Activated CD4-positive, alpha-beta memory T cell treated with anti-CD3 and anti-CD28 coated beads for 36 hours (primary cell): ENCODE measurements at places on chromosomes 11 and 22.

GRCh38 chr11:94650756-94651155 lies 83.6 kb downstream of the PIWIL4 start:
- H3K4me1 ChIP-seq, result no peaks in the 10 kb centered on the region
- H3K27me3 ChIP-seq, result peaks cover 2% of the 10 kb centered on the region
- H3K27ac ChIP-seq, result no peak overlapping the region

- H3K4me1 ChIP-seq, result no peaks in the 10 kb centered on the region
- no peak overlapping the region for H3K4me3 ChIP-seq
- no peak for DNase-seq
- no peaks in the 10 kb centered on the region for H3K27me3 ChIP-seq
- H3K27ac ChIP-seq, result no peak overlapping the region
Measured at GRCh38 chr11:16012125-16012751, 344.1 kb downstream of the SOX6 start.

GRCh38 chr22:33272180-33272579 lies 214.0 kb upstream of the SYN3 start:
- no peak for DNase-seq
- H3K27ac ChIP-seq, result no peak overlapping the region
- H3K27me3 ChIP-seq, result no peaks in the 10 kb centered on the region
- no peak overlapping the region for H3K4me3 ChIP-seq
- H3K36me3 ChIP-seq, result no peaks in the 10 kb centered on the region
- H3K4me1 ChIP-seq, result no peaks in the 10 kb centered on the region

- no peaks in the 10 kb centered on the region for H3K4me1 ChIP-seq
- H3K27me3 ChIP-seq, result no peaks in the 10 kb centered on the region
- no peak overlapping the region for H3K27ac ChIP-seq
- no peak for DNase-seq
- no peaks in the 10 kb centered on the region for H3K36me3 ChIP-seq
Measured at GRCh38 chr11:77167791-77168190, 39.7 kb downstream of the MYO7A start.

- peak overlapping the region; percentile 97 for H3K27ac ChIP-seq
- peak overlapping the region; percentile 86 for H3K4me3 ChIP-seq
- peaks cover 26% of the 10 kb centered on the region for H3K36me3 ChIP-seq
- H3K27me3 ChIP-seq, result no peaks in the 10 kb centered on the region
Measured at GRCh38 chr11:71929491-71929890, 645 bp downstream of the RNF121 start.

GRCh38 chr22:22019659-22020424 lies 37.3 kb upstream of the TOP3B start:
- DNase-seq, result no peak
- no peaks in the 10 kb centered on the region for H3K4me1 ChIP-seq
- H3K4me3 ChIP-seq, result no peak overlapping the region

GRCh38 chr11:62457478-62457877 lies 38.6 kb downstream of the SCGB1A1 start:
- H3K4me1 ChIP-seq, result no peaks in the 10 kb centered on the region
- no peaks in the 10 kb centered on the region for H3K36me3 ChIP-seq
- no peak for DNase-seq
- H3K4me3 ChIP-seq, result no peak overlapping the region
- no peaks in the 10 kb centered on the region for H3K27me3 ChIP-seq

DNA sequence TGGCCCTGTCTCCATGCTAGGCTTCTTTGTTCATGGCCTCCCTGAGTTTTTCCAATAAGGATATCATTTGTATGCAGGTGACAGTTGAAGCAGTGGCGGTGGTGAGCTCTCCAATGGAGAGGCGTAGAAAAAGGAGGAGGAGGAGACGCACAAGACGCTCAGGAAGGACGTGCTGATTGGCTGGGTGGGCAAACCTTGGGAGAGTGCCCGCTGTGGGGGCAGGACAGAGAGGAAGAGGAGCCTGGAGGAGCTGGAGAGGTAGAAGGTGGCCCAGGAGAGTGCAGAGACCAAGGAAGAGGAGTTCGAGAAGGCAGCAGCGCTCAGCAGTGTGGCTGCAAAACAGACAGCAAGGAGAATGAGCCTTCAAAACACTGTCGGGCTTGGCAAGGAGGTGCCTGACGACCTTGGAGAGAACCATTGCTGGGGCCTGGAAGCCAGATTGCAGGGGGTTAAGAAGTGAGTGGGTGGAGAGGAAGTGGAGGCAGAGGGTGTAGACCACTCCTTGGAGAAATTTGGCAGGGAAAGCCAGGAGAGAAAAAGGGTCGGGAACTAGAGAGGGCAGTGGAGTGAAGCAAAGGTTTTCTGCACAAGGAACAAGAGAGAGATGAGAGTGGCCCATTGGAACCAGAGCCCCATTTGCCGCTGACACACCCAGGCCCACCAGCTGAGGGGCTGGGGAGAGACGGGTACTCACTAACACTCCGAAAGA lies 7.5 kb downstream of the CLCF1 start:
- H3K27me3 ChIP-seq, result no peaks in the 10 kb centered on the region
- H3K36me3 ChIP-seq, result no peaks in the 10 kb centered on the region
- no peak for DNase-seq
- H3K4me3 ChIP-seq, result no peak overlapping the region
- H3K4me1 ChIP-seq, result peaks cover 51% of the 10 kb centered on the region

GRCh38 chr11:68372114-68372513 lies 59.7 kb downstream of the LRP5 start:
- peaks cover 3% of the 10 kb centered on the region for H3K27me3 ChIP-seq
- no peak for DNase-seq
- no peaks in the 10 kb centered on the region for H3K36me3 ChIP-seq
- H3K4me1 ChIP-seq, result no peaks in the 10 kb centered on the region

DNA sequence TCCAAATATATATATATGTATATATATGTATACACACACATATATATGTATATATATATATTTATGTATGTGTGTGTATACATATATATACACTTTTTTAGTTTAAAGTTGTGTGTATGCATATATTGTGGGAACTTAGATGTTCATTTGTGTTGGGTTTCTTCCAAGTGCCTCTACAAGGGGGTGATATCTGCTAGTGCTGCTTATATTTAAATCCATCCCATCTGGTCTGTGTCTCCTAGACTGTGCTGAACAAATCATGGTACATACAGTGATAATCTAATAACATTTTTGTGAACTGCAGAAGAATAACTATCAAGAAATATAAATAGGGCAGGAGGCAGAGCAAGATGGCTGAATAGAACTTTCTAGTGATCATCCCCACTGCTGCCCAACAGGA lies 696.4 kb downstream of the LRRC4C start:
- no peaks in the 10 kb centered on the region for H3K27me3 ChIP-seq
- no peak overlapping the region for H3K27ac ChIP-seq
- no peaks in the 10 kb centered on the region for H3K4me1 ChIP-seq

DNA sequence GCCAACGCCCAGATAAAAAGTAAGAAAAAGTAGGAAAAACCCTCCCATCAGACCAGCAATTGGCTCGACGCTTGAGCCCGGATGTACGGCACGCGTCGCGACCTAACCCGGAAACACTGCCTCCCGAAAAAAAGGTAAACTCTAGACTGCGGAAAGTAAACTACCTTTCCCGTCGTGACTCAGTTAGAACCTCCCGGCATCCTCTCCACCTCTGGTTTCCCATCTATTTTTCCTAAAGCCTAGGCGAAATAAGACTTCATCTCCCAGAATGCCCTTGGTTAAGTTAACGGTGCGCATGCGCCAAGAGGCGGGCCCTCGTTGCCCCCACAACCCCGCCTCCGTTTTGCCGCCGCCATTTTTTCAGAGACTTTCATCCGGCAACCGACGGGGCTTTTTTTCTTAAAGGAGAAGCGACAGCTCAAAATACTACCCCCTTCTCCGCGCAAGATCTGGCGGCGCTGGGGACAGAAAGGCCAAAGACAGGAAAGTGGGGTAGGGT lies 678 bp upstream of the ZFP91 start:
- H3K4me3 ChIP-seq, result peak overlapping the region; percentile 87
- H3K27ac ChIP-seq, result peak overlapping the region; percentile 100
- peak; percentile 95 for DNase-seq
- H3K27me3 ChIP-seq, result no peaks in the 10 kb centered on the region
- peaks cover 43% of the 10 kb centered on the region for H3K4me1 ChIP-seq

DNA sequence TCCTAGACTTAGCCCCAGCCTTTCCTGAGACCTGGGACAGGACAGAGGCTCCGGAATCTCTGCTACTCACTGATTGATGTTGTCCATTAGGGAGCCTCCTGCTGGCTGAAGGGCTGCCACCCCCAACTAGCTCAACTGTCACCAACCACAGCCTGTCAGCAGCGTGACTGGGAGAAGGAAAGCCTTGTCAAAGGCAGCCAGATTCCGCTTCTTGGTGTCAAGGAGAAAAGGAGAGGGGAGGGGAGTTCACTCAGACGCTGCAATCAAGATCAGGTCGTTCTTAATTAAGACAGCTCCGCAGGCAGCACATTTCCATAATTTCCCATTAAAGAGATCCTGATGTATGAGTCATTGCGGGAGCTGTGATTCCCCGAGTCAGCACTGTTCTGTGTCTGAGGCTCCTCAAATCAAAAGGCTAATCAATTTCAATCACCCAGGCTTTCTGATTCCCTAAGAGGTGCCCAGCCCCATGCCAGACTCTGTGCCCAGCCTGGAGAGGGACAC lies 152.8 kb upstream of the ZBED5 start:
- H3K4me1 ChIP-seq, result no peaks in the 10 kb centered on the region
- no peak for DNase-seq
- no peaks in the 10 kb centered on the region for H3K36me3 ChIP-seq
- H3K27me3 ChIP-seq, result peaks cover 20% of the 10 kb centered on the region
- H3K27ac ChIP-seq, result no peak overlapping the region

- no peak overlapping the region for H3K4me3 ChIP-seq
- peaks cover 58% of the 10 kb centered on the region for H3K27me3 ChIP-seq
- no peaks in the 10 kb centered on the region for H3K36me3 ChIP-seq
- no peak for DNase-seq
- H3K4me1 ChIP-seq, result peaks cover 10% of the 10 kb centered on the region
- no peak overlapping the region for H3K27ac ChIP-seq
Measured at GRCh38 chr11:43948341-43949225, 6.1 kb downstream of the C11orf96 start.

DNA sequence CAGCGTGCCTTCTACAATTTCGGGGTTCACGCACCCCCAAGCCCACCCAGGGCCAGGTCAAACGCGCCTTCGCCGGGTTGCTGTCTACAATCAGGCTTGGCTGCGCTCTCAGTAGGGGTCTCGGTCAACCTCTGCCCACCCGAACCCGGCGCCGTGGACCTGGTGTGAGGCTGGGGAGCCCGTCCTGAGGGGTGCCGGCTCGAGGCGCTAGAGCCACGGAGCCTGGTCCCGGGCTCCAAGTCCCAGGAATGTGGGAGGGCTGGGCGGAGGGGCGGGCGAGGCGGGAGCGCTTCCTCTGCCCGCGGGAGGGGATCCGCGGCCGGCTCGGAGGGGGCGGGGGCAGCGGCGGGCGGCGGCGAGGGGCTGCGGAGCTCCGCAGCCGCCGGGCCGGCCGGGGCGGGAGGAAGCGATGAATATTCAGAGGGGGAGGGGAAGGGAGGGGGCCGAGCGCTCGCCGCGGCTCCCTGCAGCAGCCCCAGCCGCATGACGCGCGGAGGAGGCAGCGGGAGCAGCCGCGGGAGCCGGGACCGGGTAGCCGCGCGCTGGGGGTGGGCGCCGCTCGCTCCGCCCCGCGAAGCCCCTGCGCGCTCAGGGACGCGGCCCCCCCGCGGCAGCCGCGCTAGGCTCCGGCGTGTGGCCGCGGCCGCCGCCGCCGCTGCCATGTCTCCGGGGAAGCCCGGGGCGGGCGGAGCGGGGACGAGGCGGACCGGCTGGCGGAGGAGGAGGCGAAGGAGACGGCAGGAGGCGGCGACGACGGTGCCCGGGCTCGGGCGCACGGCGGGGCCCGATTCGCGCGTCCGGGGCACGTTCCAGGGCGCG lies at the start of gene PTPRJ:
Gene PTPRJ (plus strand): TSS at position 472 of the 819 bp plus-strand sequence. CDS start 354 bp downstream, outside the sequence.
- peak within 1 kb of the TSS; percentile 0 for H3K27ac ChIP-seq
- H3K27me3 ChIP-seq, result no peaks in the 10 kb centered on the region
- peak within 1 kb of the TSS; percentile 89 for H3K4me3 ChIP-seq
- peaks cover 21% of the 10 kb centered on the region for H3K4me1 ChIP-seq
- DNase-seq, result peak; percentile 64

DNA sequence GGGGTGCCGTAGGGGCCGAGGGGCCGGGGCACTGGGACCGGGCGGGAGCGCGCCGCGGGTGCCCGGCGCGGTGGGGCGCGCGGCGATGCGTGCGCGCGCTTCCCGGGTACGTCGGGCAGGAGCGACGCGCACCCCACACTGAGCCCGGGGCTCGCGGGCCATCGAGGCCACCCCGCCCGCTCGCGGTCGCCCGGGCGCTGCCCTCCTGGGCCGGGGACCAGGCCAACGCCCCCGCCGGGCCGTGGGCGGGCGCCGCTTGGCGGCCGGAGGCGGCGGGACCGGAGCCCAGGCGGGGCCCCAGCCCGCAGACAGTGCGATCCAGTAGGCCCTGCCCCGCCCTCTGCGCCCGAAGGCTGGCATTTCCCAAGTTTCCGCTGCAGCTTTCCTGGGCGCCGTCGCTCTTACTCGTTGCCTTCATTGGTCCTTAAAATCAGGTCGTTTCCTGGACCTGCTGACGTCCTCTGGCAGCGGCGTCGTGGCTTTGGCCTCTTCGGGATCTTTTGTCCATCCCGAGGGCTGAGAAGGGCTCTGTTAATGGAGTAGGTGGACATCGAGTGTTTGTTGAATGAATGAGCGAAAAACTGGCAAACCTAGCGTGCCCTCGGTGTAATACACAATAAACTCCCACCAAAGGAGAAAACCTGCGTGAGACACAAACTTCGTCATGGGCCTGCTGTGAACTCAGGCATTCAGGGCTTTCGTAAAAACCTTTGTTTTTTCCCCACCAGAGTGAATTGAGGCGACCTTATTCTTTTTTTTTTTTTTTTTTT lies 638 bp downstream of the PARVA start:
- peaks cover 9% of the 10 kb centered on the region for H3K4me1 ChIP-seq
- H3K27me3 ChIP-seq, result peaks cover 8% of the 10 kb centered on the region
- no peak for DNase-seq
- H3K36me3 ChIP-seq, result no peaks in the 10 kb centered on the region

DNA sequence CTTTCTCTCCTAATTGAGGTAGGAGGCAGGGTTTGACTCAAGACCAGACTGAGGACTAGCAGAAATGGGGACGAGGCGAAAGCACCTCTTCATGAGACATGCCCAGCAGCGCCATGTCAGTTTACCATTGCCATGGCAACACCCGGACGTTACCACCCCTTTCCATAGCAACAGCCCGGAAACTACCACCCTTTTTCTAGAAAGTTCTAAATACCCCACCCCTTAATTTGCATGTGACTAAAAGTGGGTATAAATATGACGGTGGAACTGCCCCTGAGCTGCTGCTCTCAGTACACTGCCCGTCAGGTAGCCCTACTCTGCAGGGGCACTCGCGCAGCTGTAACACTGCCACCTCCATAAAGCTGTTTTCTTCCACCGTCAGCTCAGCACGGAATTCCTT lies 5.9 kb upstream of the RAC2 start:
- no peak overlapping the region for H3K4me3 ChIP-seq
- H3K27ac ChIP-seq, result no peak overlapping the region
- no peaks in the 10 kb centered on the region for H3K27me3 ChIP-seq
- peak; percentile 31 for DNase-seq

DNA sequence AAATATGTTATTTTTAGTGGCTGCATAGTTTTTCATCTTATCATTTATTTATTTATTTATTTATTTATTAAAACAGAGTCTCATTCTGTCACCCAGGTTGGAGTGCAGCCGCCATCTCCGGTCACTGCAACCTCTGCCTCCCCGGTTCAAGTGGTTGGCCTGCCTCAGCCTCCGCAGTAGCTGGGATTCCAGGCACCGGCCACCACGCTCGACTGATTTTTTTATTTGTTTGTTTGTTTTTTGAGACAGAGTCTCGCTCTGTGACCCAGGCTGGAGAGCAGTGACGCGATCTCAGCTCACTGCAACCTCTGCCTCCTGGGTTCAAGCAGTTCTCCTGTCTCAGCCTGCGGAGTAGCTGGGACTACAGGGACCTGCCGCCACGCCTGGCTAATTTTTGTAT lies 262.9 kb upstream of the DDI1 start:
- DNase-seq, result no peak
- H3K27ac ChIP-seq, result no peak overlapping the region
- no peak overlapping the region for H3K4me3 ChIP-seq
- H3K4me1 ChIP-seq, result no peaks in the 10 kb centered on the region
- H3K27me3 ChIP-seq, result no peaks in the 10 kb centered on the region
